Cerebellar cortex (tissue), 1 donor: ENCODE measurements at places on chromosomes 6 and 20.

DNA sequence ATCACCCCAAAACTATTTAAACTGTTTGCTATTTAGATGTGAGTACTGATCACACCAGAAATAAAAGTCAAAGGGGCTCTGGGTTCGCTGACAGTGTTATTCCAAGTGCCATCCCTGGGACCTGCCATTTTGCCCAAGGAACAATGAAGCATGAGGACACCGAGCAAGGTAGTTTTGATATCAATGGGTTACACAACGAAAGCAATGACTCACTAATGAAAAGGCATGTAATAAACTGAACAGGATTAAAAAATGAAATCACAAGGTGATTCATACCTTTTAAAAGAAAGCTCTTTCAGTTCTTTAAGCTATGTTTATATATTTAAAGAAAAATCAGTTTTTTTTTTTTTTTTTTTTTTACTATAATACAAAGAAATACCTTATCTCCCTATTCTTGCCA is 102.0 kb downstream of the HS3ST5 start:
- no peak for DNase-seq

- DNase-seq = no peak
Measured at GRCh38 chr6:35544769-35545361, 32.2 kb upstream of the TULP1 start.

GRCh38 chr6:17884498-17885478 is 102.6 kb downstream of the KIF13A start:
- DNase-seq = no peak

DNA sequence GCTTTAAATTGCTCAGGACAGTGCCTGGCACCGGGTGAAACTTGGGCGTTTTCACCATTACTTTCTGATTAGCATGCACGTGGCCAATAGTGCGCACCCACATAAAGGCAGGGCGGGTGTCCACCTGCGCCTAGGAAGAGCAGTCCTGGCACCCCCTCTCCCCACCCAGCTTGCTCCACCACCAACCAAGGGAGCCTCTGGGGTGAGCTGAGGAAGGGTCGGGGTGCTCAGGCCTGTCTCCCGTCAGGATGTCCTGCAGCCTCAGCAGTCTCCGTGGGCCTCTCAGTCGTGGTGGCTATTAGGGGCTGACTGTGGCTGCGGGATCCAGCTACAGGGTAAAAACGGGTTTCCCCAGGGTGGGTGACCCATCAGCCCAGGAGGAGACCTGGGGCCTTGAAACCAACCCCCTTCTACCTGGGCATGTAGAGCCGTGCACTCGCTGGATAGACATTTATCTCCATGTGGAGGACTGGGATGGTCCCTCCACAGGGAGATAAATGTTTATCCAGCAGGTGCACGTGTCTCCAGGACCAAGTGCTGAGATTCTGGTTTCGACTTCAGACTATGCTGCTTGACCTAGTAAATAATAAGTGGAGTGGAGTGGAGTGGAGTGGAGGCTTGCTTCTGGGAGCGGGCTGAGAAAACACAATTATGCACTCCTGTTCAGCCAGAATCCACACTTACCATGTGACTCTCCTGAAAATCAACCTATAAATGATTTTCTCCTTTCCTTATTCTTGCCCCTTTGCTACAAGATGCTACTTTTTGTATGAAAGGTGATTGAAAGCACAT is 91.1 kb downstream of the ZDHHC14 start:
- DNase-seq = peak; percentile 29

DNA sequence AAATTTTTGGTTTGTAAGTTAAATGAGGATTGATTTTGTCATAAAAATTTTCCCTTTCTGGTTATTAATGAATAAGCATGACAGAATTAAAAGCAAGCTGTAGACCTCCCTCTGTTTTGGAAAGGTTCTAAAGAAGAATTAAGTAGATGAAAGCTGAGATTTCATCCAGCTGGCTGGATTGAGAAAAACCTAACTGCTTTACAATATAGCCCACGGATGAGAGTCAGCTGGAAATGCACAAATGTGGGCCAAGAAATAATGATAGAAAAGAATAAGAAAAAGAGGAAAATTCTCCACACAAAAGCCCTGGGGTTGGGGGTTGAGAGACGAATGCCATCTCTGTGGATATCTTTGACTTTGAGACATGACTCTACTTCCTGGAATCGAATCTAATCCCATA is 631.6 kb downstream of the HDGFL1 start:
- DNase-seq = no peak

DNA sequence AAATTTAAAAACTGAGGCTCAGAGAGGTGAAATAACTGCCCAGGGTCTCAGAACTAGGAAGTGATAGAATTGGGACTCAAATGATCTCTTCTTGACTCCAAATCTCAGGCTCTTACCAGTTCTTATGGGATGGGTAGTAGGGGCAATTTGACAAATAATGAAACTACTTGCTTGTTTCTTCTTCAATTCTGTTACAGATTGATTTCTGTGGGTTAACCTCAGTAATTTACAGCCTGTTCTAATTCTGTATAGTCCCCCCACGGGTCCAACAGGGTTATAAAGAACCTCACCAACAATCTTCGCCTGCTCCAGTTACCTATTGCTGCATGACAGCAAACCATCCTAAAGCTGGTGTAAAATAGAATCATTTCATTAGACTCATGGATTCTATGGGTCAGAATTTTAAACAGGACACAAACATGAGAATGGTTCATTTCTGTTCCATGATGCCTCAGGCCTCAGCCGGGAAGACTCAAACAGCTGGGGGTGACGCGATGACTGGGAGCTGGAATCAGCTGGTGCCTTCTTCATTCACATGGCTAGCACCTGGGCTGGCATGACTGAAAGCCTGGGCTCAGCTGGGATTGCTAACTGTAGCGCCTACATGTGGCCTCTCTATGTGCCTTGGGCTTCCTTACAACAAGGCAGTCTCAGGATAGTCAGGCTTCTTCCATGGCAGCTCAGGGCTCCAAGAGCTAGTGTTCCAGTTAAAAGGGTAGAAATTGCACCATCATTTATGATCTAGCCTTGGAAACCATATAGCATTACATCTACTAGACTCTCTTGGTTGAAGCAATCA is 6.6 kb upstream of the WFDC2 start:
- no peak for DNase-seq

DNA sequence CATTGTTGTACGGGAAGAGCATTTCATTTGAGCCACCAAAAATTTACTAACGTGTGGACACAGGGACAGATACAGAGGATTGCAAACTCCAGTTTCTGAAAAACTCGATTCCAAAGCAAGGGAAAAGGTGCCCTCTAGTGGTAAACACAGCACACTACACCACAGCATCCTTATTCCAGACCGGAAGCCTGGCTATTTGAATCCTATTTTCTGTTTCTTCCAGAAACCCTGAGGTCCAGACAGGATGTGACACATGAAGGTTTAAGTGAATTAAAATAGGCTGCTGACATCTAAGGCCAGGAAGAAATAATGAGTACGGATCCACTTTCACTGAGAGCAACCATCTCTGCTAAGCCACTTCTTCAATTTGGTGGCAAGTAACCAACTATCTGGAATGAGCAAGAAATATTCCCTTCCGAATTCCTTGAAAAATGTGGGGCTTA is 31.8 kb upstream of the GMPR start:
- peak; percentile 74 for DNase-seq

GRCh38 chr20:59141818-59142581 is 21.6 kb upstream of the ZNF831 start:
- DNase-seq = no peak

GRCh38 chr6:121523628-121524027 is 88.2 kb downstream of the GJA1 start:
- peak; percentile 43 for DNase-seq

DNA sequence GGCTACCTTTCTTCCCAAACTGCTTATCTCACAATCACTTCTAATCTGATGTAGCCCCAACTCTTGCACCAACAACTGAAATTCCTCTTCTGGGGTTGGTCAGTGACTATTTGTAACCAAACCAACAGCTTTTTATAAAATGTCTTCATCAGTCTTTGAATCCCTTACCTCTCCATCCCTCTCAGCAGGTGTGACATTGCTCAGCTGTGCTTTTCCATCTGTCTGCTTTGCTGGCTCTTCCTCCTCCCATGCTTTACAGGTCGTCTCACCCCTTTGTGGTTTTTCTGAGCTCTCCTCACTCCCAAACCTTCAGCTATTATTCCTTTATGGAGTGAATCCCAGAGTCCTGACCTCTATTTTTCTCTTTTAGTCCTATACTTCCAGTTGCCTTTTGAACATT is 5.9 kb downstream of the MAP7 start:
- peak; percentile 96 for DNase-seq

DNA sequence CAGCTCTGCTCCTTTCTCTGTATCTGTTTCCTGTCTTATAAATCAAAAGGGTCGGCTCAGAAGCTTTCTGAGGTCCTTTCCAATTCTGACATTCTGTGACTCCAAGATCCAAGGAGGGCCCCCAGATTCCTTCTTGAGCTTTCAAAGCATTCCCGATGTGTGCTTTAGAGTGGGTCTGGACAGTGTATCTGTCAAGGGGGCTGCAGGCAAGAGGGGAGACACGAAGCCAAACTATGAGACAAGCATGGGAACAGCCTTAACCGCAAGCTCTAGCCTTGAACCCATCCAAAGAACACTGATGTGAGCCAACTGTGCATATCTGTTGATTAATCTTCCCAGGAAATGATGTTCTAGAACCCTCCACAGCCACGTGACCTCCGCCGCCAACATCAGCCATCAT is 73.8 kb downstream of the TSHZ2 start:
- no peak for DNase-seq

DNA sequence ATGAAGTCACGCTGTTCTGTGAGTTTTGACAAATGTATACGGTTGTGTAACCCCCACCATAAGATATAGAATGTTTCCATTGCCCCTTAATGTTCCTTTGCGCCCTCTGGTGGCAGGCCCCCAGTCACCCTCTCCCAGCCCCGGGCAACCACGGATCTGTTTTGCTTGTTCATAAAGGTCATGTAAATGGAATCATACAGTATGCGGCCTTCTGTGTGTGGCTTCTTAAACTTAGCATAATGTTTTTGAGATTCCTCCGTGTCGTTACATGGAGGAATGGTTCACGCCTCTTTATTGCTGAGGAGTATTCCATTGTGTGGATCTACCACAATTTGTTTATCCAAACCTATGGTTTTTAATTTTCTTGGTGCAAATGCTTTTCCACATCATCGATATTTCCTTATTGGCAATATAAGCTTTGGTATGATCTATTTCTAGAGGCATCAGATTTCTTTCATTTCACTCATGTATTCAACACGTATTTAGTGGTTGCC is 28.4 kb downstream of the LYRM2 start:
- DNase-seq = peak; percentile 41

- DNase-seq = no peak
Measured at GRCh38 chr6:3415082-3415453, 41.8 kb downstream of the SLC22A23 start.
